8988T (cell line): ENCODE measurements at places on chromosomes 6 and 20.

DNA sequence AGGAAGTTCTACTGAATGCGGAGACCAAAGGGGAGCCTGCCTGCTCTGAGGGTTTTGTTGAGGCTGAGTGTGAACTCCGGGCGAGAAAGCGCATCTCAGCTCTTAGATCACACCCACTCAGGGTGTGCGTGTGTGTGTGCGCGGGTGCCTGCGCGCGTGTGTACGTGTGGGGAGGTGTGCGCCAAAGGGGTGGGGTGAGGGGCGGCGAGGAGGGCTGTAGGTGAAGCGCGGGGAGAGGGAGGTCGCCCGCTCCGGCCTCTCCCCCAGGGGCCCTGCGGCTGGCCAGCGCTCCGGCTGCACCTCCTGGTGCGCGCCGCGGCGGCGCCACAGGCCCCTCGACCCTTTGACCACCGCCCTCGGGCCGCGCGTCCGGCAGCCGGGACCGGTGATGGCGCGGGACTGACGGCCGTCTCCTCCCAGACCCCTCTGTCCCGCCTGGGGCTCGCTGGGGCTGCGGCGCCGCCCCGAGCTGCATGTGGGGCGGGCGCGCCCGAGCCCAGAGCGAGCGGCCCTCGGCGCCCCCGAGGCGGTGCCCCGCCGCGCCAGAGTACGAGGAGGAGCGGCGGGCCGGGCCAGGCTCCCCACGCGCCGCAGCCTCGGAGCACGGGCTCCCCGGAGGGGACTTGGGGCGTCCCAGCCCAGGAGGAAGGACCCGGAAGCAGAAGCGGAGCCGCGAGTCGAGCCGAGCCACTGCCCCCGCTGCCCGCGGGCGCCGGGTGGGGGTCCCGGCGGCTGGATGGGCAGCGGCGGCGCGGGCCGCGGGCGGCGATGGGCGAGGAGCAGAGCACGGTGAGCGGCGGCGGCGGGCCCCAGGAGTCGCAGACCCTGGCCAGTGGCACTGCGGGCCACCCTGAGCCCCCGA is at the start of gene RNF217:
Gene RNF217, plus strand, starts transcription at position 661 of the 862 bp plus-strand sequence. Its CDS starts 108 bp downstream, at position 769.
- no peak for DNase-seq

DNA sequence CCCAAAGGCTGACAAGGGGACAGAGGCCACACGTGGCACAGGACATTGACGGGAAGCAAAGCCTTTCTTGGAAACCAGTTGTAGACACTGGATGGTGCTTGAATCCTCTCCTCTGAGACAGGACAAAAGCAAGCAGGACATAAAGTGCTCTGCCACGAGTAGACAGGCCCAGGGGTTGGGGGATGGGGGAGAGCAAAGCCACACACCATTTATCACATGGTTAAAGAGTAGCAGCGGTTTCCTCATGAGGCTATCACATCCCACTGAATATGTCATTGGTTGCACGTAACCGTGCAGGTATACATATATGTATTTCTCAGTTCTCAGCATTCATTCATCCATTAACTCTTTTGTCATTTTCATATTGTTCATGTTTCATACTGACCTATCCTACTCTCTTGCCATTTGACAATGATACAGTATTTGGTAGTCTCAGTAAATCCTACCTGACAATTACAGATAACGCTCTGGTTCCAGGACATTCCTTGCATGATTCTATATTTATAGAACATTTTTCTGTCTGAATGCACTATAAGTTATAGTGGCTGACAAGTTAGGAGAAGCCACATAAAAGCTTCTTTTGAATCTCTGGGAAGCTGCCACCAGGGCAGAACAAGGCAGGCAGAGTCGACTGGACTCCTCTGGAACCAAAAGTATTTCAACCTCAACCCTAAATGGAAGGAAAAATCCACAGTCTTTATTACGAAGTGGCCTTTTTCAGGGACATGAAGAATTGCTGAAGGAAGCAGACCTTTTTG is 23.5 kb downstream of the METTL24 start:
- DNase-seq: no peak

DNA sequence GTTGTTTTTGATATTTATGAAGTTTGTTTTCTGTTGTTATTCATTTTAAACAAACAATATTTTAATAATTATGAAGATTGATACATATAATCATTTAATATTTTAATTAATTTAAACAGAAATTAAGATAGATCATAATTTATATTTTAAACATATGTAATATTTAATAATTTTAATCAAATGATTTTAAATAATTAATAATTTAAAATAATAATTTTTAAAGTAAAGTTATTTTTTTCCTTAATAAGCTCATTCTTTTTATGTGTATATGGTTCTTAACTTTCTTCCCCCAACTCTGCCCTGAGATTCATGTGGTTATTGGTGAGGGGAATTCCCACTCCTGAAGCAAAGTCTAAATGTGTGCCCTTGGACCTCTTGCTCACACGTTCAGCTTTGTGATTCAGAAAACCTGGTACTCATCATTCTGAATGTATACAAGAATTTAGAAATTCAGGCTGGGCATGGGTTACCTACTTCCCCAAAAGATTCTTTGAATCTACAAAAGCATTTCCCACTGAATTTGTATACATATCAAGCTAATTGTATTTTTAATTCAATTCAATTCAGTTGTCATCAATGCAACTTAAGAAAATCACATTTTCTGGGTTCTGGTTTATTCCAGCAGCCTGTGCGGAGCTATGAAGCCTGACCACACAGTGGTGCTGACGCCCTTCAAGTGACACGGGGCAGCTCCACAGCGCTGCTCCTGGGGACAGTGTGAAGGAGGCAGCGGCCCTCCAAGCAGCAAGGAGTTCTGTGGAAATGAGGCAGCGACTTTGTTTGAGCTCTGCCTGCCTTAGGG is 168.9 kb upstream of the UST start:
- DNase-seq: peak; percentile 57

DNA sequence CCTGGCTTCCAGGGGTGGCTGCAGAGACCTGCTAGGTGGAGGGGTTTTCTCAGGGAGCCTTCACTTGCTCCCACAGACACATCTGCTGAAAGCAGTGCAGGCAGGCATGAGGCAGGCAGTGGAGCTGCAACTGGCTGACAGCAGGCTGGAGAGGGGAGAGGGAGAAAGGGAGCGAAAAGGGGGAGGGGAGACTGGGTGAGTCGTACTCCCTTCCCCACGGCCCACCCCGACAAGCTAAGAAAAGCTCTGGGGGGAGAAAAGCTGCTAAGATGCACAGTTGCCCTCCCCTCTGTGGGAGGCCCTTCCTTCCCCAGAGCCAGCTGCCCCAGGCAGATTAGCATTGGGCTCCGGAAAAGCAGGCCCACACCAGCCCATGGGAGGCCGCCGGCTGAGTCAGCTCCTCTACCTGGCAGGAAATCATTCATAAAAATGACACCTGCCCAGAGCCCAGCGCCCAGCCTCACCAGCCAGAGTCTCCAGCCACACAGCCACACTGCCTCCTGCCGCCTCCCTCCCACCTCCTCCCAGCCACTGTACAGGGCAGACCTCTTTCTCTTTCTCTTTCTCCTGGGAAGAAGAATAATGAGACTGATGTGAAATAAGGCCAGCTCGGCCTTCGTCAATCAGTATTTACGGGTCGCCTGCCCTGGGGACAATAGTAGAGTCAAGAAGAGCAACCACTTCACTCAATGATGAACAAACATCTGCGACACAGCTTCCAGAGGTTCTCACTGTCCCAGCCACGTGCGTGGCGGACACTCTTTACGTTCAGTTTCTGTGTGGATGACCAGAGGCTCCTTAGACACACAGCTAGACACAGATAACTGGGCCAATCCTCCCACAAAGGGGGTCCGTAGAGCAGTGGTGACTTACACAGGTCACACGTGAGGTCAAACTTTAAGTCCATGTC is 7.7 kb upstream of the C20orf203 start:
- DNase-seq: no peak

DNA sequence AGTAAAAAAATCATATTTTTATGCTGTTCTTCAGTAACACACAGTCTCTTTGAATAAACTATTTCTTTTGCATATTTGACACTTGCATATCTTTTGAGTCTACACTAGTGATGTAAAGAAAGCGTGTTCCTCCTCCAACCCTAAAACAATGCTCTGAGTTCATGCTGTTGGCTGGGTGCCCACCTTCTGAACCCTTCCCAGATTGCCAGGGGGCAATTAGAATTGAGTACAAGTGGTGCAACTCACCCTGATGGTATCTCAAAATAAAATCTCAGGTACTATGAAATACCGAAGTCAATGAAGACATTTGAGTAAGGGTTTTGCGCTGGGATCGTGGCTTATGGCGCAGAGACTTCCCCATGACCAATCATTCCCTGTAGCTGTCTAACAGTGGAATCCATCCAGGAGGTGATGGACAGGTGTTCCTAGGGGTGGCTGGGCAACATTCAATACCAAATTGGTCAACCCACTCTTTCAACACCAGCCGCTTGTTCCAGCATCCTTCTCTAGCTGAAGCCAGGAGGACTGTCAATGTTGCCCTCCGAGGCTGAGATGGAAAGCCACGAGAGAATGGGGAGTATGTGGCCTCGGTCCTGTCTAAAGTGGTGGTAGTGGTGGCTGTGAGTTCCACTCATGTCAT is 94.4 kb upstream of the ZNFX1 start:
- no peak for DNase-seq

DNA sequence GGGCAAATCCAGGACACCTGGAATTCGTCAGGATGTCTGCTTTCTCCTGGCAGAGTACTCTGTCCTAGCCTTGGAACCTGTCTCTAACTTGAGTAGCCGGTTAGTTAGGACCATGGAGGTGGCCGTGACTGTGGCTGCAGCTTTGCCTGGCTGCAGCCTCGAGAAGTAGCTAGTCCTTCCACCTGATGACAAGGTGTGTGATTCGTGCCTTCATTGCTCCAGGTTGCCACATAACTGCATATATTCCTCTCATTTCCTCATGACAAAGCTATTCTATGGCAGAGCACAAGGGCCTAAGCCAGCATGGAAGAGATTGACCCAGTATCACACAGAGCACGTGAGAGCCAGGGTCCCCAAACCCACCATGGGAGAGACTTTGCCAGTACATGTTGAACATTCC is 39.8 kb upstream of the KIF25 start:
- no peak for DNase-seq

DNA sequence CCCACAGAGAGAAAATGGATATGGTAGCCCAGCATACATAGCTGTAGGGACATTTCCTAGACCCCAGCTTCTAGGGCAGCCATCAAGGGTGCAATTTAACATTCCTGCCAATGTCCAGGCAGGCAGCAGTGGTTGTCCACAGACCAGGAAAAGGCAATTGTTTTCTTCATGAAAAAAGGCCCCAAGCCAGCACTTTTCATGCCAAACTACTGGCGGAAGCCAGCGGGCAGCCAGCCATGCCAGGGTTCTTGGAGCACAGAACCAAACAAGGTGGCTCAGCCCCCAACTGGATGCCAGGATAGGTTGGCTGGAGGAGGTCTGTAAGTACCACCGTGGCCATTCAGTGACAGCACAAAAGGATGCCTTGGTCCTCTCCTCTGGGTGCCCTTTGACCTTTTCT is 94.6 kb downstream of the BANF2 start:
- DNase-seq: no peak

DNA sequence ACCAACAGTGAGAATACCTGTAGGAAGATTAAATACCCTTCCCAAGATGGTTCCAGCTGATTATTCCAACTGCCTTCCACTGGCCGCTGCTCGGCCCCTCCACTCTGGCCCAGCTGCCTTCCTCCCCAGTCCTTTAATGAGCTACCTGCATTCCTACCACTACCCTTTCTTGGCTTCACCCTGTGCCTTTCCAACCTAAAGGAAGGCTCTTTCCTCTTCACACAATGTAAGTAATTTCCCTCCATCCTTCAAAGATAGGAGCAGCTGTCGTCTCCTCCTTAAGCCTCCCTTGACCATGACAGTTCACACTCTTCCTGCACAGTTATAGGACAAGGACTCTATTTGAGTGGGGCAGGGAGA is 16.2 kb upstream of the SNX9 start:
- no peak for DNase-seq

DNA sequence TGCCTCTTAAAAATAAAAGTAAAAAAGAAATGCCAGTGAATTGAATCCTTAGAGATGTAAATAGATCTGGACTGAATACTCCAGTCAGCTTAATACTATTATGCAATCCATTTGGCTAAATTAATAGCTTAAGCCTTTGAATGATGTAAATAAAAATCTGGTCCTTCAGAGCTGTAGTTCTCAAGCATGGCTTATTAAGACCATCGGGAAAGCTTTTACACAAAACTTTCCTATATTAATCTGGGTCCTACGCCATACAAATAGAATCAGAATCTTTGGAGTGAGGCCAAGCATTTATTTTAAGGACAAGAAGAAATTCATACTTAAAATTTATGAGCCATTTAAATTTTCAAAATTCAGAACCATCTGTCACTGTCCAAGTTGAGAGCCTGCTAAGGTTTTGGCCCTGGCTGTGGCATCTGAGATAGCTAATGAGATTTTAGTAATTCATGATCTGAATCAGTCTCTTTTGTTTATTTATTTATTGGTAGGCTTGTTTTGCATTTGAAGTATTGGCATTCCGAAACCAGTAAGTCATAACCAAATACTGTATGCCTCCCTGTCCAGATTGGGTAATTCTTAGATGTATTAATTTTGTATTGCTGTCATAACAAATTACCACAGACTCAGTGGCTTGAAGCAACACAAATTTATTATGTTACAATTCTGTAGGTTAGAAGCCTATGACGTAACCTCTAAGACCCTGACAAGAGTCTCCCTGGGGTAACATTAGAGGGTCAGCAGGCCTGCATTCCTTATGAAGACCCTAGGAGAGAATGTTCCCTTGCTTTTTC is 228.1 kb upstream of the RAB32 start:
- no peak for DNase-seq

- DNase-seq: peak; percentile 68
These were observed 53.6 kb upstream of the FRMD1 start for GRCh38 chr6:168132531-168133167.

- DNase-seq: no peak
These were observed 11.0 kb upstream of the ELOVL5 start for GRCh38 chr6:53359843-53360092.

- DNase-seq: no peak
These were observed 201.9 kb upstream of the DTNBP1 start for GRCh38 chr6:15864708-15865062.

DNA sequence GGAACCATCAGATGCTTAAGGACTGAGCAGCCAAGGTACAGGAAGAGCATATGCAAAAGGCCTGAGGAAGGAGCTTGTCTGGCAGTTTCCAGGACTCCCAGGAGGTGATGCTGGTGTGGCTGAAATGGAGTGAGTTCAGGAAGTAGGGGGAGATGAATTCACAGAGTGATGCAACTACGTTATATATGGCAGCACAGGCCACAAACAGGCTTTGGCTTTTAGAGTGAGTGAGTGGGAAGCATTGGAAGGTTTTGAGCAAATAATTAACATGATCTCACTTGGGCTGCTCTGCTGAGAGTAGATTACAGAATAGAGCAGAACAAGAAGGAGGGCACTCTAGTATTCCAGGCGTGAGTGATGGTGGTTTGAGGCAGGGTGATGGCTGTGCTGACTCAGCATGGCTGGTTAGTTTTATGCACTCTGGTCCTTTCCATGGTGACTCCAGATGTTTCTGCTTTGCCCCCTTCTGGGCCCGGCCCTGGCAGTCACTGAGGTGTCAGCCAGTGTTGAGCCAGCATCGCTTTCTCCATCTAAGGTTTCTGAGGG is 6.5 kb downstream of the BTN2A2 start:
- DNase-seq: no peak
